ENCODE measurements at places on chromosomes 2 and 18.

DNA sequence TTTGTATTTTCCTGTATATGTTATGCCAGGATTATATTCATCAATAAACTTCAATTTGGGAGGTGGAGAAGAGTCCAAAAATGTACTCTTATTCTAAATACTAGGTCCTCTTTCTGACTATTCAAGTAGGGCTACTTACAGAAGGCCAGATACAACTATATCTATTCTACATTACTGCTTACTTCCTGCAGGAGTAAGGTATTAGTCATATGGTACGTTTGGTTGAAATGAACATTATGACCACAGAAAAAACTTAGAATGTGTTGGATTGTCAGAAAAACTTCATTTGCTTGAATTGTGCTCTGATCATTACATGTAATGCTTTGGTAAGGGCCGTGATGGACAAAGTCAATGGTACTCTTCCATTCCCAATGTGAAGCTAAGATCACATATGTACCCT, 35.0 kb downstream of the STAT4 start:
- DNase-seq: no peak

- DNase-seq: no peak
Observed at GRCh38 chr18:23398401-23398800, 54.7 kb upstream of the RIOK3 start.

DNA sequence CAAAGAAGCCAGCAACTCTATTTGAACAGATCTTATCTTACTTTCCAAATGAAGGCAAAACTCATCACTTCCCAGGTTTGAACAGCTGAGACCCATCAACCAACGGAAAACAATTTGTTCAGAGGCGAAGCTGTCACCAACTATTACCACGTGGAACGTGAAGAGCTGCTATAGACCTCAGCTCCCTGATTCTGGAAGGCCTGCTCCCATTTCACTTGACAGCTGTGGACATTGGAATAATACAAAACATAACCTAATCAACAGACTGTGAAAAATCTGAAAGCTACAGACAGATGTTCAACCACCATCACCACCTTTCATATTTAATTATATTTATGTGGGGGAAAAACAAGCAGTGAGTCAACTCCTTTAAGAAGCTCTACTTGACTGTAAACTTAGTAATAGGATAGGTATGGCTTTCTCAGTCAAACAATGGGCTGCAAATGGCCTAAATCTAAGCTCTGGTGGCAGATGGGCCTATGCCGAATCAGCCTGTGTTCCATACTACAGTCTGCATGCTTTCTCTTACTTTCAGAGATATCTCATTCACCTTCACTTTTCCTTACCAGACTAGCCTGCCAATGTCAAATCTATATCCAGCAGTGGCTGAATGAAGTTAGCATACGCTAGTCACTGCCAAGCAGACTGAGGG, 896.4 kb downstream of the TDRD15 start:
- no peak for DNase-seq

DNA sequence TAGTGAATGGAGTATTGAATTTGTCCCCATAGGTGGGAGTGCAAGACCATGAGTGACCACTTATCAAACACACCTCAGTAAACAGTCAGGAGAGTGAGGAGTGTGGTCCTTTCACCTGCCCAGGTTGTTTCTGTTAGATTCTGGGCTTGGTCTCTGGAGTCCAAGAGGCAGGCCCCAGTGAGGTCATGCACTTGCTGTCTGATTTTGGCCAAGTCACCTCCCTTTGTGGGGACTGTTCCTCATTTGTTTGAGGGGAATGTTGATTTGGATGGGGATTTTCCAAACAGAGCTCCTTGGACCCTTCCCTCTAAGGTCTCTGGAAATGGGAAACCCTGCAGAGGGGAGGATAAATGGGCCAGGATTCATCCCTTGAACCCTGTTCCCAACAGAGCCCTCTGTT, 7.3 kb downstream of the IL1RN start:
- DNase-seq: no peak

DNA sequence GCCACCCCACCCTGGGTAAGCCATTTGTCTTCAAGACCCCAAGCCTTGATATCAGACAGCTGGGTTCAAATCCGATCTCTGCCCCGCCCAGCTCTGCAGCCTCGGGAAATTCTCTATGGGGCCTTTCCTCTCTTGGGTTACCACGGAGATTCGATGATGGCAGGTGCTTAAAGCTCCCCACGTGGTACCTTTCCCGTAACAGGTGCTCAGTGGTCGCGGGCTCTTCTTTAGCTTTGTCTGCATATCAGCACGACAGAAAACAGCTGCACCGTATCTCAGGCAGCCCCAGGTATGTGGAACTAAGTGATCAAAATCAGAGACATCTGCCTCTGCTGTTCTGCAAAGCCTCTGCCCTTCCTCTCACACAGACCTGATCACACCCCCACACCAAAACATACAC, 37.4 kb downstream of the TTC32 start:
- DNase-seq: no peak

DNA sequence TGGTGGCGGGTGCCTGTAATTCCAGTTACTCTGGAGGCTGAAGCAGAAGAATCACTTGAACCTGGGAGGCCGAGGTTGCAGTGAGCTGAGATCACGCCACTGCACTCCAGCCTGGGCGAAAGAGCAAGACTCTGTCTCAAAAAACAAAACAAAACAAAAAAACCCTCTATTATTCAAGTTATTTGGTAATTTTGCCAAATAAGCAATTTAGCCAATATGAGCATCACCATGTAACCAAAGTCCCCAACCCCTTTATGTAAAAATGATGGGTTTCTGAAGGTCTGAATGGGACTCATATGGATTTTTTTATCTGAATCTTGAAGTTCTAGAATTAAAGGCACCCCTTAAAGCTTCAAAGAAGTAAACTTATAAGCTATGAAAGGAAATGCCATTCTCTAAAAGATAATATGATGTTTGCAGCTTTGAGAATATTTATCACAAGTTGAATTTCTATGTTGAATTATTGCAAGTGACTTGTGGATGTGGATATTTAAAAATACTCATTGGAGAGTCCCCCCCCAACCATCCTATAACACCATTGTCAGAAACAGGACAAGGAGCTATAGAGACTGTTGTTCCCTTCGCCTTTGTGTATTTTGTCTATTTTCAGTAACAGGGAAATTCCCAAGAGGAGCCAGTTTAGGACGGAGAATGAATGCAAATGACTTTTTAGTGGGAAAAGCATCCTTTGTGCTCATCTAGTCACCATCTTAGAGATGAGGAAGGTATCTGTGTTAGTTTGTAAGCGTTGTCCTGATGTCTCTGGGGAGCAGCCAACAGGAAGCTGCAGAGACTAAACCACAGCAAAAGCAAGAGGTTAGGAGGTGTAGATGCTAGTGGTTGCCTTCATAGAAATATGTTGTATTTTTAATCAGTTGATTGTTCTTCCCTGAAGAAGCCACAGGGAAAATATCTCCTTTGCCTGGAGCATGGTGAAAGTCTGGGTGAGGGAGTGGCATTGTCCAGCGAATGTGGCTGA, 68.3 kb downstream of the TET3 start:
- DNase-seq: no peak

GRCh38 chr2:240145461-240145860, 5.0 kb upstream of the OTOS start:
- no peak for DNase-seq

- DNase-seq: no peak
Observed at GRCh38 chr2:72963423-72964145, 46.3 kb downstream of the EMX1 start.

GRCh38 chr2:8587920-8588830, 93.7 kb upstream of the ID2 start:
- no peak for DNase-seq

GRCh38 chr2:187187519-187187918, 260.5 kb downstream of the CALCRL start:
- no peak for DNase-seq

DNA sequence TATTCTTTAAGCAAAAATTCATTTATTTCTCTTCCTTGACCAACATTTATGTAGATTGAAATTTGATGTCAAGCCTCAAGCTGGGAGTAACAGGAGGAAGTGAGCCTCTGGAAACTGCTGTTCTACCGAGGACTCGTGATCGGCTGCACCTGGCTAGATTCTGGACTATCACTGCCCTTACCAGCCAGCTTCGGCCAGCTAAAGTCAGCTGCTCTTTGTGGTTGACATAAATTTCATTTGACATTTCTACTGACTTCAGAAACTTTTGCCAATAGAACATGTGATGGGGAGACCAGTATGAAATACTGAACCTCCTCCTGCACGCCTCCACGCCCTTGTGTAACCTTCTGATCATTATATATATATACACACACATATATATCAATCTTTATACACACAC, 74.2 kb upstream of the RGPD5 start:
- DNase-seq: no peak

DNA sequence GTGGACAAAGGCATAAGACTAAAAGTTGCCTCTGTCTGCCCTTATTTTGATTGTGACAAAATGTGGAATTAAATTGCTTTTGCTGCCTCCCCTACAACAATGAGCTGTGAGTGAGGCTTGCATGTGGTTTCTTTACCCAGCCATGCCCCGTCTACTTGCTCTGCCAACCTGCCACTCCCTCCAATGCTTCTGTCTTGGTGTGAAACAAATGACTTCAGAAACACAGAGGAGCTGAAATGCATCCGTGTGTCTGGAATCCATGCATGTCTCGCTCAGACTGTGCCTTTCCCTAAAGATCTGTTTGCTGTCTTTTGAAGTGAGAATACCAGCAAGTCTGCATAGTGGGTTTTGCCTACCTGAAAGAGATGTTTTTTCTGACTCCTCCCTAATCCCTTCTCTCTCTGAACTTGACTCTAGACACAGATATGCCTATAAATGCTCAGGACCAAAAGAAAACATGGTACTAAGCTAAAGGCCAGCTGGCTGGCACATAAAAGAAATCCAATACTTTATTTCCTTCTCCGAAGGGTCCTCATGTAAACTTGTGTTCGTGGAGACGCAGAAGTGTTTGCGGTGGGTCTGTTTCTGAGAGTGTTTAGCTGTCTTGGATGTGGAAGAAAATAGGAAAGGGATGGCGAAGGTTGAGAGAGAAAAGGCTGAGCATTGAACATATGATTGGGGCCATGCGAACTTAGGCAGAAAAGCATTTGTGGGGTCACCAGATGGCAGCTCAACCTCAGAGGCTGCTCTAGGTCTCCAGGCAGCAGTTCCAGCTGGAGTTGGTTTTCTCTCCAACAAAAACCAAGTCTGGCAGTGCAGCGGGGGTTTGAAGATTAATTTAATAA, 120.5 kb downstream of the CCBE1 start:
- no peak for DNase-seq

DNA sequence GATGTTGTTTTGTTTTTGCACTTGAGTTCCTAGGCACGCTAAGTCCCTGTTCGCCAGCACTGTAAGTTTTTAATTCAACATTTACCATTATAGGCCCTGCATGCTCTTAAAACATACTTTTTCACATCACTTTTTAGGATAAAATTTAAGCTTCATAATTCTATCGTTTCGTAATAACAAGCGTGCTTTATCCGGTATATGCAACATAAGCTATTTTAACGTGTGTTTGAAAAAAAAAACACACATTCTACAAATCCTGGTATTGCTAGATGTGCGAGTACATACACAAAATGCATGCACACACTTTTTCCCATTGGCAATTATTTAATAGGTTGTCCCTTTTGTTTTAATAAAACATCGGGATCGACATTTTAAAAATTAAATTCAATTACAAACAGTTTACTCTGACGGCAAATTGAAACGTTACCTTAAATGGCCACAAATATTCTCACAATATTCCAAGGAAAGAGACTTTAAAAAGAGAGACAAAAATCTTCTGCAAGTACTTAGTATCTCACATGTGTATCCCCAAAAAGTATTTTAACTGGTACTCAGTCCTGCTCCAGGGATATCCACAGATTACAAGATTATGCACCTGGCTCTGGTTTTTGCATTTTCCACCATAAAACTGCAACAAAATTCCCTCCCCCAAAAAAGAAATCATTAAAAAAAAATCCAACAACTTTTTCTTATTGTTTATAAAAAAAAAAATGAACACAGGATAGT, 1.0 kb upstream of the TCF4 start:
- no peak for DNase-seq

GRCh38 chr2:180655393-180655792, 325.0 kb upstream of the UBE2E3 start:
- no peak for DNase-seq

Data from CD4-positive, alpha-beta T cell (primary cell).